Sigmoid colon (tissue), 7 donors: ENCODE measurements at places on chromosomes 7 and 10. TPM values are rescaled to one million over a fixed set of nuclear protein-coding genes. Genes with fewer than 3 reads are reported as not detected.

DNA sequence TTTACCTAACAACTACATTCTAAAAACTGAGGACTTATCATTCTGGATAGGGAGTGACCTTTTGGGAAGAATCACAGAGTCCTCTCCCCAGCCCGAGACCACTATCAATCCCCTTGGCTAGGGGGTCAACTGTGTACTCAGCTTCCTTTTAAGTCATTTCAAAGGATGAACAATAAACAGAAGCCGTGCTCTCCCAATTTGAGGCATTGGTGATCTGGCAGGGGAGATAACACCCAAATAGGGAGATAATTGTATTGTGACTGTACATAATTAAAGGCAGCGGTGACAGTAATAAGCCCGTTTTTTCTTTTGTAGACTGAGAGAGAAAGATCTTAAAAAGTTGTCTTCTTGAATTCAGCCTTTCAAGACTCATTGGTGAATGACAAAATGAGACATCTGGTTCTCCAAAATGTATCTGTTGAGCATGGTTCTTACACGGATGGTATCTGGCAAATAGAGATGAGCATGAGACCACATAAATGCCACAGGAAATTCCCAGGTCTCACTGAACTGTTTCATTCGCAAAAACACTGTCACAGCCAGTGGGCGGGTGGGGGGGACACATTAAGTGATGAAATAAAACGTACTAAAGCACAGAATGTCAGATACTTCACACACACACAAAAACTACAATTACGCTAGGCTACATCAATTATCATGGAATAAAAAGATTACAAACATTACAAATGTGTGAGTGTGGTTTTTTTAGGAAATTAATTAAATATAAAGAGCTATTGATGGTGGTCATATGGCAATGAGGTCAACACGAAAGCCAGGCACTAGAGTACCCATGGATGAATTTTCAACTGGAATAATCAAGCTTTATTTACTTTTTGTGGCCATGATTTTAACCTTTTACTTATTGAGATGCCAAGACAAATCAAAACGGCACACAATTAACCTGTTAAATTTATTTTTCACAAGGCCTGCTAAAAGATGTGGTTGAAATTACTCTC is 108.4 kb downstream of the HIPK2 start:
- DNase-seq: no peak

DNA sequence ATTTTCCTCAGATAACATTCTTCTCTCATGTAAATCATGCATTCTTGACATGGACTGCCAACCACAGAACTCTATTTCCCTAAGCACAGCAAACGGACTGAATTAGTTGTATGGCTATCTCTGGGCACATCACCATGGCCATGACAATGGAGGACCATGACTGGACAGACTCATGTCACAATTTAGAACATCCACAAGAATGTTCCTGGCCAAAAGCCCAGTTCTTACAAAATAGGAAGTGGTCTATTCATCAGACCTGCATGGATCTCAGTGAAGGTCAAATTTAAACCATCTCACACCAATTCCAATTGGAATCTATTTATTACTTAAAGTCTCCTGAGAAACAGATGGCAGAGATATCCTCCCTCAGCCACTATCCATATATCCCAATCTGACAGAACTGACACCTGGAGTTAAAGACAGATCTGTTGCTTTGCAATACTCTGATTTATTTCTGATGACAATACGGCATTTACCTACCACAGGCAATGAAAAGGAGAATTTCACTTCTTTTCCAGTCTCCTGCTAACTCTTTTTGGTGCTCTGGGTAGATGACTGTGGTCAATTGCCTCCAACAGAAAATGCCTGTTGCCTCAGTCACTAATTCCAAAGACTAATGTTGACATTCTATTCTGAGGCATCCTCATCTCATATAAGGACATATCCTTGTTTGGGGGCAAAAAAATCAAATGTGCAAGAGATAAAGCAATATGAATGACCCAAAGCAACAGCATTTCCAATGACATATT is 254.8 kb downstream of the HTR7 start:
- DNase-seq: no peak

The OR6B1 gene
- total RNA-seq: not detected

GRCh38 chr10:126135177-126135576 is 238.8 kb downstream of the FANK1 start:
- no peak for DNase-seq

DNA sequence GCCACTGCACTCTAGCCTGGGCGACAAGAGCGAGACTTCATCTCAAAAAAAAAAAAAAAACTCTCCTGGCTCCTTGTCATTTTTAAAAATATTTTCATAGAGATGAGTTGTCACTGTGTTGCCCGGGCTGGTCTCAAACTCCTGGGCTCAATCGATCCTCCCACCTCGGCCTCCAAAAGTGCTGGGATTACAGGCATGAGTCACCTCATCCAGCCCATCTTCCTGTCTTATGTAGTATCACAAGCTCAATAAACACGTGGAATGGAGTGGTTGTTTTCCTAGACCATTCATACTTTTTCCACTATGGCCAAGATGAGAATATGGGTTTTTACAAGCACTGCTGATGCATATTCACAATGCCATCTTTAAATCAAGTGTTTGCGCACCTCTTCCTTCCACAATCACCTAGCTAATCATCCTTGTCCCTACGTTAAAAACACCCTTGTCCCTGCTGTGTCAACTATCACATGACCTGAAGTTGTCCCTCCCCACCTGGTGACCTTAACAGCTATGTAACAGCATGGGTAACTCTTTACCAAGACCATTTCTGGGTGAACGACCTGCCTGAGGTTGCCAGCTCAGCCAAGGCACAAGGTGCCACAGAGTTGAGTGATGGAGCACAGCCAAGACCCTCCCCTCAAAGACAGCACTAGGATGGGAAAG is 21.3 kb downstream of the DLG5 start:
- no peak for DNase-seq

The ITPRID1 gene
- not detected for total RNA-seq

DNA sequence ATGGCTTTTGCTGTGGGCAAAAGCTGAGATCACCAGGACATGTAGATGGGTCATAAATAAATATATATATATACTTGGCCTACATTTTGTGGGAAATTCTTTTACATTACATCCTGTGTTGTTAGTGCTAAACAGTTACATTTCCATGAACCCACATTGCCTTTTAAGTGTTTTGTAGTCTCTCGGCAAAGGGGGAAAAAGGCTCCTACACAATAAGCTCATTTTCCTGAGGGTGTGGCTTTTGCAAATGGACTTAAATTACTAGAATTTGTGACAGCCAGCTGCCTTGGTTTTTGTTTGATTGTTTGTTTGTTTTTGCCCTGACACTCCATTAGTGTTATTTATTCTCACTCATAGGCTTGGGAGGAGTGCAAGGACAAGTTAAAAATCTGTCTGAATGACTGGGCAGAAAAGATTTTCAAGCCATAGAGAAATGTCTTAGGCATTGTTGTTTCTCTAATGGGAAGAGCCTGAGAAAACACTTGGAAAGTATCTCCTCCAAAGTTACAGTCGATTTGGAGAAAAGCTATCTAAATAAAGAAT is 128.8 kb downstream of the DGKB start:
- no peak for DNase-seq

The CYP2E1 gene
- total RNA-seq: 1.2 TPM

The GOT1 gene
- total RNA-seq: 17.3 TPM

DNA sequence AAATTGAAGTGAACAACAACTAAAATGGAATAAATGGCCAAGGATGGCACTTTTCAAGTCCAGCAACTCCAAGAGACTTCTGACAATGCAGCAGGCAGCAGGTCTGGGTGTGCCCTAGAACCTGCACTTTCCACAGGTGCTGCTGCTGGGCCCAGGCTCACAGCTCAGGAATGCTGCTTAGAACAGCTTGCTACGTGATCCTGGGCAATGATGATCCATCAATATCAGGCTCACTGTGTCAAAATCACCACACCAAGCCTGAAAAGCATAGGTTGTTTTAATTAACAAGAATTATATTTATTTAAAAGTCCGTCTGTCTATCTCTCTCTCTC is 148.4 kb downstream of the TNS3 start:
- DNase-seq: peak; percentile 37

GRCh38 chr7:80732630-80733029 is 94.2 kb downstream of the CD36 start:
- no peak for DNase-seq

The KLF14 gene
- not detected for total RNA-seq

GRCh38 chr10:75922435-75922834 is 491.0 kb downstream of the LRMDA start:
- DNase-seq: no peak
